ENCODE measurements at places on chromosomes 3 and 15.

GRCh38 chr3:169744366-169745054 lies 20.4 kb downstream of the TERC start:
- peak; percentile 31 for DNase-seq

DNA sequence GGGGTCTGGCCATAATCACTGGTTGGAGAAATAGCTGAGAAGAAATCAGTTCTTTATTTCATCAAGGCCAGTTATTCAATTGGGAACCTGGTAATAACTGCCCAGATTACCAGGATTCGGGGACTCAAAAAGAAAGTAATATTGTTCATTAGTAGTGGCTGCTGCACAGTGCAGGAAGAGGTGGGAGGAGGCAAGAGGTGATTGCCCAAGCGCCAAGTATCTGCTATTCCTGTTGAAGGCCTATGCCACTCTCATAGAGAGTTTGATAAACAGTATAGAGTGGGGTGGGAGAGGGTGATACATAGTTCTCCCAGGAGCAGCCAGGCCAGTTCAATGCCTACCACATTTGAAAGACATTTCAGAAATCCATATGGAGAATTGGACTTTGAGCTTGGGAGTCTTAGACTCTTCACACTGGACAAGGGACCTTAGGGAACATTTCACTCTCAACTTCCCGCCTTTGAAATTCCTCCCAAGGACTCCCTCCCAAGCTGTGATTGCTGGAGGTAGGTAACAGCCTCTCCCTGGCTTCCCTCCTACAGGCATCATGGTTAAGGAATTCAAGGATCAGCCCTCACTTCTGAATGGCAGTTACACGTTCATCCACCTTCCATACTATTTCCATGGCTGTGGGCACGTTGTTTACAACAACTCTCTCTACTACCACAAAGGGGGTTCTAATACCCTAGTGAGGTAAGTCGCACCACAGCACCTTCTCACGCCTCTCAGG lies 59.8 kb downstream of the GLDN start:
- no peak for DNase-seq

GRCh38 chr15:25852661-25853524 lies 10.2 kb downstream of the ATP10A start:
- DNase-seq: no peak

DNA sequence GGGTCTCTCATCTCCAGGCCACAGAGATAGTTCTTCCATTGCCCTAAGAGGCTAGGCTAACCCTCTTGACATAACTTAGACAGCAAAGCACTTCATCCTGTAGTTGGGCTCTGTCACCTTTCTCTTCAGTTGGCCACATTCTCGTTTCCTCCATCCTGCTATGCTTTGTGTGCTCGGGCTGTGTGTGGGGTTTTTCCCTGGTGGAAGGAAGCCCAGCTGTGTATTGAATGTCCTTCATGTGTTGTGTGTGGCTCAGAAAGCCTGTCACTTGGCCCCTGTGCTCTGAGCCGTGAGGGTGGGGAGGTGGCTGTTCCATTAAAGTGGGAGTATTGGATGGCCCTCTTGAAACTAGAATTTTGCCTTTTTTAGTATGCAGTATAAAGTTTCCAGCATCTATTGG lies 8.8 kb upstream of the EXOG start:
- DNase-seq: no peak

GRCh38 chr15:69167218-69167846 lies 6.9 kb downstream of the GLCE start:
- no peak for DNase-seq

GRCh38 chr3:132285620-132285945 lies 31.6 kb upstream of the ACP3 start:
- no peak for DNase-seq

DNA sequence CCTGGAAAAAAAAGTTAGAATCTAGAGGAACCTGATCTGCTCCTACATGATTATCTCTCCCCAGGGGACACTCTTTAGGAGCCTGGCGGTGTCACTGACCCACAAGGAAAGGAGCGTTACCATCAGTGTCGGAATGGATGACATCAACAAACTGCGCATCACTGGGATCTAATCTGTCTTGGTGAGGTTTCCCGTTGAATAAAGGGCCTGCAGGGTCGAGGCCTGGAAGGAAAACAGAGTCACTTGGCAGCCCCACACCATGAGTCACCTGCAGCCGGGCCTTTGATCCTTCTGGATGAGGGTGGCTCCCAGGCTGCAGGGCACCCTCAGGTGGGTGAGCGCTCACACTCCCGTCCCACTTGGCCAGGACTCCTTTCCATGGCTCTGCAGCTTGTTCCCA lies 25.0 kb downstream of the LIPH start:
- no peak for DNase-seq

- no peak for DNase-seq
These were observed 80.2 kb downstream of the SEC22A start for GRCh38 chr3:123281929-123282328.

All from neuronal stem cell (in vitro differentiated cells).